ENCODE measurements at places on chromosomes 13 and 19.

GRCh38 chr13:94660695-94661326, 51.5 kb downstream of the SOX21 start:
- DNase-seq: no peak

- no peak for DNase-seq
These were observed 1714.4 kb downstream of the OLFM4 start for GRCh38 chr13:54742984-54743383.

DNA sequence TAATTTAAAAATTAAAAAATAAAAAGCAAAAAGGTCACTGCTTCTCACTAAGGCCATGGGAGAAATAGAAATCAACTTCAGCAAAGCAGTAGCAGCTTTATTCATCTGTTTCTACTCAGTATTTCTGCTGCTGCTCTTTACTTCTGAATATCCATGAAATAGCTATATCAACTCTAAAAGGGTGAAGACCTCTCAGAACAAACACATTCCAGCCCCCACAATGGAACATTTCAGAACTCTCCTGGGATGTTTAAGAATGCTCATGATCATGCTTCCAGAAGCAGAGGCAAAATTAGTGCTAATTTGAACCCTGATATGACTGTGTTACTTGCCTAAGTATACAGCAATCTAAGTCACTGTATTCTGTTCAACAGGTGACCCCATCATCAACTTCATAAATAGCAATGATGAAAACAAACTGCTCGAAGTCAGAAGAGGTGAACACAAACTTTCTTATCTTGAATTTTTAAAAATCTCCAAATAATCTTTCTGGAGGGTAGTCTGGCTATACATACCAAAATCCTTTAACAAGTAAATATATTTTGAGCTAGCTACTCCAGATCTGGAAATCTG, 29.6 kb upstream of the DOCK9 start:
- DNase-seq: no peak

DNA sequence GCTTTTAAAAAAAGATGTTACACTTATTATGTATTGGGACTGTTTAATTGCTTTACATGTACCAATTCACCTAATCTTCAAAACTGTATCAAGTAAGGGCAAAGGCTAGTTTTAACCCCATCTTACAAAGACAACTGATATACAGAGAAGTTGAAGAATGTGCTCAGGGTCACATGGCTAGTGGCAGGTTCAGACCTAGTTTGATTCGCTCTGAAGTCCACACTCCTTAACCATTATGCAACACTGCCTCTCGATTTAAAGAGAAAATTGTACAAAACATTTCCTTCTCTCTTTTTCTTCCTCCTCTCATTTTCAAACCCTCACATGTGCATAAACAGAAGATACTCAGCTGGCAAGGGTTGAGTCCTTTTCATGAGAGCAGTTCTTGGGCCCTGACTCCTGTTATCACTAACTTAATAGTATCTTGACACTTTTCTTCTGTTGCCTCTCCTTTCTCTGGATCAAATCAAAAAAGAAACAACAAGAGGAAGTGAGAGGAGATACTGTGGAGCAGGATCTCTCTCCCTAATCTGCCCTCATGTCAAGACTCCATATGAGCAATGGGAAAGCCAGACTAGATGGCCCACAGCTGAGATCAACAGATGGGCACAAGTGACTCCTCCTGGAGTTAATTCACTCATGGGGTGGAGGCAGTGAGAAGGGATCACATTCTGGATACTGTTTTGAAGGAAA, 19.0 kb upstream of the N4BP2L1 start:
- no peak for DNase-seq

- no peak for DNase-seq
These were observed 1204.1 kb downstream of the OLFM4 start for GRCh38 chr13:54232700-54233099.

GRCh38 chr13:35720290-35720689, 243.8 kb upstream of the MAB21L1 start:
- no peak for DNase-seq

Measured in glomerular endothelial cell (primary cell).